Astrocyte of the spinal cord (primary cell): ENCODE measurements at places on chromosomes 4 and X.
A peak's percentile ranks its signal among the peaks of the same experiment; 100 is the strongest.

GRCh38 chr4:124167602-124168001, 544.9 kb downstream of the ANKRD50 start:
- no peak for DNase-seq

DNA sequence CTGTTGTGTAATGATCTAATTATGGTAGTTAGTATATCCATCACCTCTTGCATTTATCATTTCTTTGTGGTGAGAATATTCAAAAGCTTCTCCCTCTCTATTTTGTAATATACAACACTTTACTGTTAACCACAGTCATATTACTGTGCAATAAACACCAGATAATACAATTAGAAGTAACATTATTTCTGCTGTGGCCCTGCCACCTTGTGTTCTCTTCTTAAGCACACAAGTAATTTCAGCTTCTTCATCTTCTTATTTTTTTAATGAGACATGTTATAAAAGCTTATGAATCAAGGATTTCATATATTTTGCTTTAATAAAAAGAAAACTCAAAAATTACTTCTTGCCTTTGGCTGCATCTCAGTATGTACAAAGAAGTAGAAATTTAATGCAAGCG, 675.2 kb upstream of the INTU start:
- DNase-seq = peak; percentile 41

DNA sequence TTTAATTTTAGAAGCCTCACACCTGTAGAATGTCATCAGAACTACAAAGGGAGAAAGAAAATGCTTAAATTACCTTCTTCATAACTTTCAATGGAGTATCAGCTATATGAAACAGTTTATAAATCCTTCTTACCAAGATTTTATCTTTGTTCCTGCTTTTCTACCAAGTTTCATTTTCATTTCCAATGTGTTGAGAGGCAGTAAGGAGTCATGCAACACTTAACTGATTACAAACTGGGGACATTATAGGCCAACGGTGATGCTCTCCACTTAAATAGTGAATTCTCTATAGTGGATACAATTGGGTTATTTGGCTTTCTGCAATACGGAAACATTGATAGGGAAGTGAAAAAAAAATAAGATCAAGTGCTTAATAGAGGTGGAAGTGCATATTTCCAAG, 145.2 kb upstream of the FTHL17 start:
- DNase-seq = no peak

- DNase-seq = no peak
Measured at GRCh38 chr4:72186714-72187113, 154.9 kb downstream of the NPFFR2 start.

- DNase-seq = peak; percentile 30
Measured at GRCh38 chr4:158170691-158171561, 1.9 kb downstream of the GASK1B start.

DNA sequence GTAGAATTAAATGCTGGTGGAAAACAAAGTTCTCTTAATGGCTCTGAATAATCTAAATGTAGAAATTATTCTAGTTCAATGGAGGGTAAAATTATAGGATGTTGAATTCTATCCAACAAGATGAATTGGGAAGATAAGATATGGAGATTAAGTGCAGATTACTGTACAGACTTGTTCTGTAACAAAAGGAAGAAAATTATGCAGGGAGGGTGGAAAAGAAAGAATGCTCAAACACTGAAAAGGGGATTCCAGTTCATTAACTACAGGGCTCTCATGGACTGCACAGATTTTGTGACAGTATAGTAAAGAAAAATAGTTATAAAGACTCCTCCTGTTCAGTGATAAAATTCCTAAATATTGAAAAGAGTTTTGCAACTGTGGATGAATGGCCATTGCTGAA, 1794.0 kb upstream of the PCDH7 start:
- DNase-seq = no peak

DNA sequence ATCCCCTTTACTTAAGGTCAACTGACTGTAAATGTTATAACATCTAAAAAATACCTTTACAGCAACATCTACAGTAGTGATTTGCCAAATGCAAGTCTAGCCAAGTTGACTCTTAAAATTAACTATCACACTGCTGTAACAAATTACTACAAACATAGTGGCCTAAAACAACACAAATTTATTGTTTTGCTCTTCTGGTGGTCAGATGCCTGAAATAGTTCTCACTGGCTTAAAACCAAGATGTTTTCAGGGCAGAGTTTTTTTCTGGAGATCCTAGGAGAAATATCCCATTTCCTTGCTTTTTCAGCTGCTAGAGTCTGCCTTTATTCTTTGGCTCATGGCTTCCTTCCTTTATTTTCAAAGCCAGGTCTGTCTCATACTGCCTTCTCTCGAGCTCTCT, 120.5 kb downstream of the ADGRL3 start:
- peak; percentile 31 for DNase-seq

GRCh38 chr4:75675004-75675531, 1.9 kb upstream of the G3BP2 start:
- no peak for DNase-seq

DNA sequence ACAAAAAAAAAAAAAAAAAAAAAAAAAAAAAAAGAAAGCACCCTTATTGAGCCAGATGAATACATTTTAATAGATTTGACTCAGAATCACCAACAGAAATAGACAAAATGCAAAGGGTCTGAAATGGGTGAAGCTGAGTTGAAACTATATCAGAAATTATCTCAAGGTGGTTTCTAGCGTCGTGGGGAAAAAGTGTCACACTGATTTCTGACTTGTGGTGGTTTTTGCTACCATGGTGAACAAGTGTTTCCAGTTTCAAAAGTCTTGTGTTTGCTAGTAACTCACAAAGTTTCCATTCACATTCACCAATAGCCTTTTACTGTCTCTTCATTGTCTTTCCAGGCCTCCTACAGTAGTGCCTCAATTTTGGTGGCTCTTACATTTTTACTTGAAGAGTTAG, 135.5 kb downstream of the ARHGAP24 start:
- no peak for DNase-seq

GRCh38 chr4:76177709-76178108, 29.5 kb upstream of the NUP54 start:
- DNase-seq = no peak

DNA sequence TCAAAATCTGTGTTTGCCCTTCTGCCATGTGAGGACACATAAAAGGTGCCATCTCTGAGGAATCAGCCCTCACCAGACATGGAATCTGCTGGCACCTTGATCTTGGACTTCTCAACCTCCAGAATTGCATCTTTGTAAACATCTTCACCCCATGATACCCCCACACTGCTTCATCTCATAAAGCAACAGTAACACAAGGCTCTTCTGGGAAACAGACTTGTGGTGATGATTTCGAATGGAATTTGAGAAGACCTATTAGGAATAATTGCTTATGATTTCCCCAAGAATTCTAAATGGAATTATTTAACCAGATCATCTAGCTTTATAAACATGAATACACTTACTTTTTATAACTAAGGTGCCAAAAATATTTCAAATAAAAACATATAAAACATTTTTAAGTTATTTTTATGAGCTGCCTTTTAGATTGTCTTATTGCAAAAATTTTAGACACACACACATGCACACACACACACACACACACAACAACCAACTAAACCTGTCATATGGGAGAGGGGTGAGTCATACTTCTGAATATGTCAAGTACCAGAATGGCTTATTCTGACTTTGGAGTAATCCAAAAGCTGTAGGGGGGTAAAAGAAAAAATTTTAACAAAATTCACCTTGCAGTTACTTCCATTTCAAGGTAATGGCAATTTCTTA, 82.0 kb downstream of the USP46 start:
- peak; percentile 22 for DNase-seq

GRCh38 chr4:39204543-39204942, 22.2 kb downstream of the WDR19 start:
- DNase-seq = no peak

- DNase-seq = no peak
Measured at GRCh38 chr4:141154725-141155124, 21.5 kb upstream of the RNF150 start.

DNA sequence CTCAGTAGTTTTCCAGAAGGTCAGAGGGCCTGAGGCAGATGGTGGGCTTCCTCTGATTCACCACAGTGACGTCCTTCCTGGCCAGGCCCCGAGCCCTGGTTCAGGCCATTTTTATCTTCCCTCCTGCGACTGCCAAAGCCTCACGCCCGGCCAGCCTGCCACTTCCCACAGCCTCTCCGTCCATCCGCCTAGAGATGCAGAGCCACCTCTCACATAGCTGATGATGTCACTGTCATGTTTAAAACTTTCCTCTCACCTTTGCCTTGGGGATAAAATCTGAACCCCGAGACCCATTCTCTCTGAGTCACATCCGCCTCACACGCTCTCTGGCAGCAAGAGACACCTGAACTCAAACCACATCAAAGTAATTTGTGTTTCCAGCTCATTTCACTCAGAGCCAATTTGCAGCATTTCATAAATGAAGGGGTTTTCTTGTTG, 175.3 kb downstream of the QDPR start:
- peak; percentile 6 for DNase-seq

GRCh38 chrX:119427024-119427794, 28.1 kb downstream of the SLC25A43 start:
- peak; percentile 46 for DNase-seq
